ENCODE measurements at places on chromosomes 16 and 17.

GRCh38 chr17:69367298-69367697 is 40.4 kb upstream of the ABCA5 start:
- peak; percentile 2 for DNase-seq

- DNase-seq, result no peak
These were observed 1.9 kb upstream of the CD68 start for GRCh38 chr17:7577327-7578199.

GRCh38 chr16:17930280-17930679 is 406.3 kb downstream of the NPIPA8 start:
- no peak for DNase-seq

DNA sequence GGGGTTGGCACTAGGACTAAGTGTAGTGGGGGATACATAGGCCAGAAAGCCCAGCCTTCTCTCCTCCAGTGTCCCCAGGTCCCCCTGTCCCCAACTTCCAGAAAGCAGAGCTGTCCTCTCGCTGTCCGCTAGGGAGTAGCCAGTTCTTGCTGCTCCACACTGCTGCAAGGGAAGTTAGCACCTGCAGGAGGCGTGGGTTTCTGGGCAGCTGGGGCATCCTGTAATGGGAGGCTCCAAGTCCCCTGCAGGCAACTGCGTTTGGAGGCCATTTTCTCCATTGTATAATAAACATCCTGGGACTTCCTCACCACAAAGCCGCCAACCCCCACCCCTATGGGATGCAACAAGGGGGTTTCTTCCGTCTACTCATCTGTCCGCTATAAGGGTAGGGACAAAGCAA is 1.7 kb downstream of the RPRML start:
- DNase-seq, result peak; percentile 31

GRCh38 chr17:40111221-40112128 is 10.3 kb upstream of the MSL1 start:
- DNase-seq, result peak; percentile 98

DNA sequence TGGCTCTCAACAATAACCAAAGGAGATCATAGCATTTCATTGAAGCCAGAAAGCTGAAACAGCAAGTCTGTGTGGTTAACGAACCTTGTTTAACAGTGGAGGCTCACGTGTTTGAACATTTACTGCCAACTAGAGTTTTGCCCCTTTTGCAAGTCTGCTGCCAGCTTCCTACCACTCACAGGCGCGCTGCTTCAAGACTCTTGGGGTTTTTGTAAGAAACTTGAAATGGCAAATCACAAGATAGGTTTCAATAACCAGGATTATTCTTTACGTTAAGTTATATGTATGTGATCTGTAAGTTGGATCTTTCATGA is 1.2 kb downstream of the SNTB2 start:
- DNase-seq, result peak; percentile 41

DNA sequence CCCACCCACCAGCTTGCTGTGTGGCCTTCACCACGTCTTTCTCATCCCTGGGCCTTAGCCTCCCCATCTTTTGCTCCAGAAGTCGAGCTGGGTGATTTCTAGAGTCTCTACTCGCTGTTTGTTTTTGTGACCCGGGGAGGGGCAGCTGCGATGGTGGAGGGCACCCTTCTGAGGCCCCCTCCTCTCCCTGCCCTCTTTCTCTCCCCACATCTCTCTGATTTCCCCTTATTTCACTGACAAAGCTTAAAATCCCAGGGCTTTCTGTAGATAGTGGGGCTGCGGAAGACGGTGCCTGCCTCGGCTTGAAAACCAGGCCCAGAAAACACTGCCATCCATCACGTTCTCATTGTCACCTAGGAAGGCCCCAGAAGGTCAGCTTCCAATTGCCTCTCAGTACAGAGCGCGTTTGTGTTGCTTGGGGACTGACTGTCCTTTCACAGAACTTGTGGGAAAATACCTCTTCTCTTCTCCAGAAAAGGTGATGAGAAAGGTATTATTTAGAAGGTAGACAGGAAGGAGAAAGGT is 95.1 kb downstream of the NTN1 start:
- DNase-seq, result no peak

GRCh38 chr17:47829870-47830269 is 1.5 kb downstream of the MRPL10 start:
- DNase-seq, result no peak

DNA sequence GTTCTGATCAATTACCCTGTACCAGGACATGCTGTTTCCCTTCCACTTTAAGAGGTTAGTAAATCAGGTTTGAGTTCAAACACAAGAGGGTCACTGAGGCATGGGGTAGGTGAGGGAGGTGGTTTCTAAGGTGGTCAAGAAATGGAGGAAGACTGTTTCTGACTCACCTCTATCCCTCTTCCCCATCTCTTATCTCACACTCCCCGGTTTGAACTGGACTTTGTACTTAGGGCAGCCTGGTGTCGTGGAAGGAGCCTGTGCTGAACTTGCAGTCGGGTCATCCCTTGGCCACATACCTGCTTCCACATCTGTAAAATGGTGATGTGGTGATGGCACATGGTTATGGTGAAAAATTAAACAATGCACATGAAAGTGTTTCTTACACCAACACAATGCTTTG is 17.2 kb upstream of the TMEM98 start:
- DNase-seq, result no peak

DNA sequence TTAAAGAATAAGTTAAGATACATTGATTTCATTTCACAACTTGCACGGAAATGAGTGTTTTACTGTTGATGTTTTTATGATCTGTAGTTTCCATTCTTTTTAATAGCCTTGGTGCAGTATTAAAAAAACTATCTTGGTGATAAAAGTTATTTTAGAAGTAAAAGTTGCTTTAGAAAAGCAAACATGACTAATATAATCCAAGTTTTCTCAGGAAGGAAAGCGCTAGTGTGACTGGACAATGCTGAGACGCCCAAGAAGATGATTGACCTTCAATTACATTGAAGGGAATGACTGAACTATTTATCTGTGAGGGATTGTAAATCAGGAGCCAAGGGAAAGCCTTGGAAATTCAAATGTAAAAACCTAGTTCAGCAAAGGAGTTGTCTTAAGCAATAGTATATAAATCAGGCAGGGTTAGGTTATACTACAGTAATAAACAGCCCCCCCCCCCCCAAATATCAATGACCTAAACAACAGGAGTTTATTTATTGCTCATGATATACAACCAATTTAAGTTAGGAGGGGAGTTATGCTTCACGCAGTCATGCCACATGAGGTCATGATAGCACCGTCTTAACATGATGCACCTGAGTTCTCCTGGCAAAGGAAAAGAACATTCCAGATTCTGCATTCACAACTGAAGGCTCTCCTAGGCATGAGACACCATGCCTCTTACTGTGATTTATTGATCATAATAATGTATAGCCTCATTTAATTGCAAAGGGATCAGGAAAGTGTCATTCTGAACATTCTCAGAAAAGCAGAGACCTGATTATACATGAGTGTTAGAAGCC is 443.8 kb downstream of the CDH13 start:
- DNase-seq, result no peak

DNA sequence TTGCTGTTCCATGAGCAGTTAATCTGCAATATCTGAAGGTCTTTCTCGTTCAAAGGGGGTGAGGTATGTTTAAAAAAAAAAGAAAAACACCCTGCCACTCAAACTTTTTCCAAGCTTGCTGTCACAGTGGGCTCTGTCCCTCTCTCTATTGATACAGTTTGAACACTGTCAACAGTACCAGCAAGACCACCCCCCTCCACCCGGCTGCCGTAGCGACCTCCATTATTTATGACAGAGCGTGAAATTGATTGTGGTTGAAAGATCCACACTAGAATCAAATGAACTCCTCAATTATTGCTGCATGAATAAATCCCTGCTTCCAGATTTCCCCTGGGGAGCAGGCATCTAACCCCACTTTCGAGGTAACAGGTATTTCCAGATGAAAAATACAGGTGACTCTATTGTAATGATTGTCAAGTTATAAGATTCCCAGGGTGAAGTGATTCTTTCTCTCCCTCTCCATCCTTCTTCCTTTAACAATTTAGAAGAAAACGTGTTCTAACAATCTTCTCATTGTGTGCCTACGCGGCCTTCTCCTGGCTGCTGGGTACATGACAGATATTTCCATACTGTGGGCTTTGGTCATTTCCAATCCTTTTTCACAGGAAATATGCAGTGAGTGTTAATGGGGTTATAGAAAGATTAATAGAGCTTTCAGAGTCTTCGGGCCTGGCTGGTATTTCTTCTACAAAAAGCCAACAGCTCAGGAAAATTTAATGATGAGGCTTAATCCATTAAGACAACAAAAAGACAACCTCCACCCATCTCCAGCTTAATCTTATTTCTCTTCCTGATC is 135.7 kb upstream of the C16orf82 start:
- no peak for DNase-seq

DNA sequence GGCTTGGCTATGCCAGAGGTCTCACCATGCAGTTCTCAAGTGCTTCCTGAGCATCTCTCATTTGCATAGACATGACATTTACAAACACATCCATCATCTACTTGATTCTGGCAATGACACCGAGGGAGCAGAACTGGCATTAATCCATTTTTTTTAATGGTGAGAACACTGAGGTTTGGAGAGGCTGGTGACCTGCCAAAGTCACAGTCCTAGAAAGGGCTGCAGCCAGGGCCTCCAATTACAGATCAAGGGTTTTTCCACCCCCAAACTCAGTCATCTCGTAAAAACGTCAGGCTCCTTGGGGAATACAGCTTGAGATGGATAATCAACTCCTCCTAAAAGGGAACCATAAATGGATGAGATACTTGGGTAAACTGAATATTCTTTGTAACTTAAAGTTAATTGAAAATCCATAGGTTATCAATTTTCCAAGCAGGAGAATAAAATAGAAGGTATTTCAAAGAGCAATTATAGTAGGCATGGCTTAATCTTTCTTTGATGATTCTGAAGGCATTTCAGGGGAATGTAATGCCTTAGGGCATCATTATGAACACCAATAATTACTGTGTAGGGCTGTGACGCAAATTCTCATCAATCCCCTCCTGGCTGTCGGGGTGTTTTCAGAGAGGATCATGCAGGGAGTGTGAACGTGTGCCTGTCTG is 9.4 kb upstream of the MEOX1 start:
- DNase-seq, result no peak

GRCh38 chr16:24846548-24847357 is 990 bp downstream of the SLC5A11 start:
- no peak for DNase-seq

- DNase-seq, result peak; percentile 92
These were observed 108.2 kb downstream of the SLC39A11 start for GRCh38 chr17:72984145-72984925.

DNA sequence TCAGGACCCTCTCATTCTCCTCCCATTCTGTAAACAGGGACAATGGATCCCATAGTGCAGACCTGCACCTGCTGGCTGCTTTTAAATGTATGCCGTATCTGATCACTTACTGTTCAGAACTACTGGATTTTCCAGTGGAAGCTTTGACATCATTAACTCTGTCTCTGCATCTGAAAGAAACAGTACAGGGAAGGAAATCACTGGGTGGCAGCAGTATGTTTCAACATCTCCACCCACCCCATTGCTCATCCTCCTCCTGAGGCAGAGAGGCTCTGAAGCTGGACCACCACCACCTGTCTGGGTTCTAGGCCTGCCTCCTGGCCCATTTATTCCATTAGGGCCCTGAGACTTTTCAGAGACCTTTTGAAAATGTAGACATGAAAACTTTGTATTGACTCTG is 2.6 kb downstream of the CCL15 start:
- no peak for DNase-seq

- no peak for DNase-seq
These were observed 6.2 kb upstream of the HEXIM2 start for GRCh38 chr17:45155483-45155882.

DNA sequence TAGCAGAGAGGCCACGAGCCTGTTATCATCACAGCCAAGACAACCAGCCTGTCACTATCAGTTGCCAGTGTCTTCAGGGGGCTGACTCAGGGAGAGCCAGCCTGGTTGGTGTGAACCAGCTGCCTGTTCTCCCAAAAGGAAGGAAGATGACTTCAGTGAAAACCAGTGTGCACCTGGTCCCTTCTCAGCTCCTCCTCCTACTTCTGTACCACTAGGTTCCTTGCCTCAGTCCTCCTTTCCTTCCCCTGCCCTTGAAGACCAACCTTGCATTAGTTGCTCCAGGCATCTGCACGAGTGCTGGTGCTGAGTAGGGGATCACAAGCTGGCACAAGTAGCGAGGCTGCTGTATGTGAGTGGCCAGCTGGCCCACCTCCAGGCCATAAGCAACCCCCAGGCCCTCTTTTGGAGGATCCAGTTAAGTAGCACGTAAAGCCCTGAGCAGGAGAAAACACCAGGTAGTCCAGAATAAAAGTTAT is 8.5 kb downstream of the TUBG1 start:
- DNase-seq, result no peak

DNA sequence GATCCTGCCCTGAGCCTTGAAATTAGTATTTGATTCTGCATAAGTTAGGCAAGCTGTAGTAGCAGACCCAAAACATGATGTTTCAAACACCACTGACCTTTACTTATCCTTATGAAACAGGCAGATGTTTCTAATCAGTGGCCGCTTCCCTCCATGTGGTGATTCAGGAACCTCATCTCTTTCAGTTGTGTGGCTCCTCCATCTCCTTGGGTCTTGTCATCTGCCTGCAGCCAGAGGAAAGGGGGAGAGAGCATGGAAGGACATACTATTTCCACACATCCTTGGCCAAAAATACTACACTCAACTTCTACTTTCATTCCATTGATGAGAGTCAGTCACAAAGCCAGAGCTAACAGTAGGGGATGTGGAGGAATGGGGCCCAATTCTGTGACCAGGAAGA is 41.6 kb upstream of the IRX6 start:
- DNase-seq, result no peak

DNA sequence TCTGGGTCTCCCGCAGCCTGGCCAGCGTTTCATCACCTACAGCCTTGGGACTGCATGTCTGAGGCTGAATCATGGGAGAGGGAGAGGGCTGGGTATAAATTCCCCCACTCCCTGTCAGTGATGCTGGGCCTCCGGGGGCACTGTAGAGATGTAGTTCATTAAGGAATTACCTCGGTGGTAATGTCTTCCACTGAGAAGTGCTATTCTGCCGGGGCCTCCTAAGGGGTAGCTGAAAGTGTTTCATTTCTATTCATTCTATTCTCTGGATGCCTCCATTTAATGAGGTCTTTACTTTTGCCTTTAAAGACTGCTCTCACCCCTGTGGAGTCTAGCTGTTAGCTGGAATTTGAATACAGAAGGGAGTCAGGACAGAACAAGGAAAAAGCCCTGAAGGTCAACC is 116.4 kb upstream of the HS3ST4 start:
- no peak for DNase-seq

GRCh38 chr17:28141773-28142172 is 99.3 kb downstream of the NLK start:
- DNase-seq, result no peak

Measured in amniotic epithelial cell (primary cell).